ENCODE measurements at places on chromosomes 5 and 9.

GRCh38 chr5:160054047-160054446 is 45.1 kb downstream of the TTC1 start:
- DNase-seq, result no peak

DNA sequence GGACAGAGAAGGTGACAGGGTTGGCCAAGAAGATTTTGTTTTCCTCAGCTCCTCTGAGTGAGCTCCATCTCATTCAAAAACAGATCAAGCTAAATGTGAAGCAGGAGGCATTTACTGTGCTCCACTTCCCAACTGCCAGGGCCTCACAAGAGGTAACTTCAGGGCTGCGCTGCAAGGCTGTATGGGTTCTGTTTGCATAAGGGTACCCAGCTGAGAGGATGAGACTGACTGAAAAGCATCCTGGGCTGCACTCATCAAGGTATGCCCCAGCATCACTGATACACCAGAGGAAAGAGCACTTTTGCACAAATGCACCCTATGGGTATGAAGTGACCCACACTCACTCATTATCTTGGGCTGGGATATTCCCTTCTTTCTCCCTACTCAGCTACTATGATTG is 316.2 kb upstream of the HAPLN1 start:
- DNase-seq, result no peak

DNA sequence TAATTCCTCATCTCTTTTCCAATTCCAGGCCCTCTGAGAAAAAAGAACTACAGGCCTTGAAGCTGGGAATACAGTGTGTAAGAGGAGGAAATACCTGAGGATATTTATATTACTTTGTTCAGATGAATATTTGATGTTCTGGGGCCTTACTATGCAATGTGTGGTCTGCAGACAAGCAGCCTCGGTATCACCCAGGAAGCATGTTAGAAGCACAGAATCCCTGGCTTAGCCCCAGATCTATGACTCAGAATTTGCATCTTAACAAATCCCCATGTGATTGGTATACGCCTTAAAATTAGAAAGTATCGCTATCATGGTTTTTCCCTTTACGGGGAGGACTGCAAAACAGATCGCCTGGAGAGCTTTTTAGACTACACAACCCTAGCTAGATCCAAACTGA is 121.0 kb downstream of the JAKMIP2 start:
- DNase-seq, result no peak

- DNase-seq, result no peak
Observed at GRCh38 chr5:103466495-103466894, 96.1 kb downstream of the NUDT12 start.

GRCh38 chr9:93825348-93826115 is 129.6 kb downstream of the BARX1 start:
- DNase-seq, result no peak
